ENCODE measurements at places on chromosomes 5 and 9. TPM values are rescaled to one million over a fixed set of nuclear protein-coding genes. Genes with fewer than 3 reads are reported as not detected.
A peak's percentile ranks its signal among the peaks of the same experiment; 100 is the strongest.

GRCh38 chr9:116837018-116837989 is 150.2 kb downstream of the TRIM32 start:
- no peak for DNase-seq
- H3K4me3 ChIP-seq, result no peak overlapping the region
- no peaks in the 10 kb centered on the region for H3K27me3 ChIP-seq
- no peaks in the 10 kb centered on the region for H3K36me3 ChIP-seq

DNA sequence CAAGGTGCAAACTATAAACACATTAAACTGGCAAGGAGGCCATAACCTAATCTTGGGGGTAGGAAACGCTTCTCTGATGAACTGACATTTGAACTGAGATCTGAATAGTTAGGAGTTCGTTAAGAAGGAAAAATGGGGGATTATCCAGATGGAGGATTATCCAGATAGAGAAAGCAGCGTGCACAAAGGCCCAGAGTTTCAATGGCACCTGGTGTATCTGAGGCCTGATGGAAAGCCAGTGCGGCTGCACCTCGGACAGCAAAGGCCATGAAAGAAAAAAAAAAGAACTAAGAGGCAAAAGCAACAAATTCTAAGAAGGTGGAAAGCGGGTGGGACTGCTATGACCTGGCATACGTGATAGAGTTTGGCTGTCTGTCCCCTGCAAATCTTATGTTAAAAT is 13.0 kb upstream of the CTNNAL1 start:
- H3K27ac ChIP-seq, result no peak overlapping the region
- H3K4me3 ChIP-seq, result no peak overlapping the region
- peaks cover 3% of the 10 kb centered on the region for H3K4me1 ChIP-seq
- peaks cover 1% of the 10 kb centered on the region for H3K36me3 ChIP-seq

DNA sequence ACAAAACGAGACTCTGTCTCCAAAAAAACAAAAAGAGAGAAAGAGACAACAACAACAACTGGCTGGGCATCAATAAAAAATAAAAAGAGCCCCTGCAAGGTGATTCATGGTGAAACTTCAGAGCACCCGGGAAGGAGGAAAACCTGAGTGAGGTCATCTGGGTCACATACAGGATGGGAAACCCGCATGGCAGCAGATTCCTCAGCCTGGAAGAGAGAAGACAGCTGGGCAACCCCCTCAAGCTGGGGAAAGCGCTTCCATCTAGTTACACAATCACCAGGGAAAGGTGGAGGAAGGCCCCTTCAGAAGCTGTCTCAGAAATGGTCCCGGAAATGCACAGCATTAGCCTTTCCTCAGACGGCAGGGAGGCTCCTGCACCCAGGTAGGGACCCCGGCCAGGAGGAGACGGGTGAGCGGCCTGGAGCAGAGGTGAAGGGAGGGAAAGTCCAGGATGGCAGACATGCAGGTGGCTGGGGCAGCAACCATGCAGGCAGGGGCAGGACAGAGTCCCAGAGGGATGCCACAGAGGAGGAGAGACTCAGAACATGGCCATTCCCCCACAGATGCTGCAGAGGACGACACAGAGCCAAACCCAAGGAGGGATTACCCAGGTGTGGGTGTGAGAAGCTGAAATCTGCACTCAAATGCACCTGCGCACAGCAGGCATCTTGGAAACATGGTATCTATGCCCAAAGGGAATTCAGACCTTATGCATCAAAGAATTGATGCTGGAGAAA is 29.4 kb downstream of the CAMSAP1 start:
- H3K36me3 ChIP-seq, result peaks cover 4% of the 10 kb centered on the region
- peaks cover 2% of the 10 kb centered on the region for H3K4me1 ChIP-seq
- H3K27ac ChIP-seq, result no peak overlapping the region
- no peak for DNase-seq
- H3K27me3 ChIP-seq, result no peaks in the 10 kb centered on the region
- H3K4me3 ChIP-seq, result no peak overlapping the region

DNA sequence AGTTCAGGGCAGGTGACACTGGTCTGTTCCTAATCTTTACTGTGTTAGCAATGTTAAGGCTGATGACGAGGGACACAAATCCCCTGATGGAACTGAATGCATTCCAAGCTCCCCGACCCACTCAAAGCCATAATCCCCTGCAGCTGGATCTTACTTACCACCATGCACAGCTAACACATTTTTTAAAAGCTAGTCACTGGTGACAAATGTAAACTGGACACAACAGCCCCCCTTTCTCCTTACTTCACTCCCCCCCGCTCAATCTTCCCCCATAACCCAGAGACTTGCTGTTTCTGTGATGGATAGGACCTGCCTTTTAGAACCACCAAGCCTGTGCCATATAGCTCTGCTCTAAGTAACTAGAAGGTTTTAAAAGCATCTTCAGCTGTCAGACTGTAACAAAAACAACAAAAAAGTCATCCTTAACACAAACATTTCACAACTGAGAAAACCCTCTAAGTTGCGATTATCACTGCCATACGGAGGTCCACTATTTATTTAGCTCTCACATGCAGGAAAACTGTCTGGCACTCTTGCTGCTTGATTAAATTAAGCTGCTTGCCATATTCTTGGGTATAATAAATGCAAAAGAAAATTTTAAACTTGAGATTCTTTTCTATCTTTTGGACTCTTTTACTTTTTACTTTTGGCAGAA is 44.4 kb downstream of the BNC2 start:
- H3K27ac ChIP-seq, result peak overlapping the region; percentile 43
- peak; percentile 96 for DNase-seq
- no peaks in the 10 kb centered on the region for H3K27me3 ChIP-seq

- no peaks in the 10 kb centered on the region for H3K4me1 ChIP-seq
- H3K27me3 ChIP-seq, result no peaks in the 10 kb centered on the region
- no peaks in the 10 kb centered on the region for H3K36me3 ChIP-seq
- DNase-seq, result peak; percentile 47
These were observed 151.8 kb upstream of the GPR151 start for GRCh38 chr5:146667633-146668272.

OTP gene
- total RNA-seq, result not detected

CDH18 gene
- total RNA-seq, result 1.1 TPM

GPR150 gene
- total RNA-seq, result under 0.01 TPM

CARTPT gene
- not detected for total RNA-seq

Data from IMR-90 (cell line).